Stimulated activated CD4-positive, alpha-beta T cell treated with anti-CD3 and anti-CD28 coated beads, Interleukin-4, amount 100 ng/mL, for 1 hour (primary cell): ENCODE measurements at places on chromosomes 6 and 20.

GRCh38 chr6:11672256-11672655 is 106.3 kb downstream of the ADTRP start:
- no peak for DNase-seq

DNA sequence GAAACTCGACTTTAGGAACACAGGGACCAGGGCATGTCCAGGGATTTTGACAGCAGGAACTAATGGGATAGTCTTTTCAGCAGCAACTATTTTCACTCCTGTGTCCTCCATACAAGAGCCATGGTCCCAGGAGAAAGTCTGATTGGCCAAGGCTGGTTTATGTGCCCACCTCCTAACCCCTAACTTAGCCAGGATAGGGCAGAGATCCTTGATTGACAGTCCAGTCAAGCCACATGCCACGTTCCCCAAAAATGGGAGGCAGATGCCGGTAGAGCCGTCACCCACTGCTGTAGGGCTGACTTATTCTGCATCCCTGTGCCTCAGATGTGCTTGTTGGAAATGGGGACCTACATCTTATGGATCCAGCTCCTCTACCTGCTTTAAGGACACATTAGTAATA is 22.3 kb downstream of the SLC2A10 start:
- no peak for DNase-seq

DNA sequence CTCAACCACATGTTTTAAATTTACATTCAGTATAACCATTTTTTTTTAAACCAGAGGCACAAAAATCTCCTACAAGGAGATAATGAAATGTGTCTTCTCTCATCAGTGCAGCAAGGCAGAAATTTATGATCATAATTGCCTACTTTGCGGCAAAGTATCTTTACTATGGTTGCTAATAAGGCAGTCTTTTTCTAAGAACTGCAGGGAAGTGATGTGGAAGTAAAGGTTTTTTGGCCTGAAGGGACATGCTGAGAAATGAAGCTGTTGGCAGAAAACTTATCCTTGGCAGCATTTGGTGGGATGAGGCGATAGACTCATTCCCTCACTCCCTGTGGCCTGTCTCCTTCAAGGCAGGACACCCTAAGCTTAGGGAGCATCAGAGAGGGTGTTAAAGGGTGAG is 48.7 kb downstream of the SCGN start:
- no peak for DNase-seq

- DNase-seq: no peak
Measured at GRCh38 chr6:8137529-8137939, 35.2 kb upstream of the EEF1E1 start.

GRCh38 chr20:39083761-39084160 is 121.6 kb downstream of the DHX35 start:
- DNase-seq: no peak

GRCh38 chr6:68778356-68779020 is 143.4 kb downstream of the ADGRB3 start:
- no peak for DNase-seq

DNA sequence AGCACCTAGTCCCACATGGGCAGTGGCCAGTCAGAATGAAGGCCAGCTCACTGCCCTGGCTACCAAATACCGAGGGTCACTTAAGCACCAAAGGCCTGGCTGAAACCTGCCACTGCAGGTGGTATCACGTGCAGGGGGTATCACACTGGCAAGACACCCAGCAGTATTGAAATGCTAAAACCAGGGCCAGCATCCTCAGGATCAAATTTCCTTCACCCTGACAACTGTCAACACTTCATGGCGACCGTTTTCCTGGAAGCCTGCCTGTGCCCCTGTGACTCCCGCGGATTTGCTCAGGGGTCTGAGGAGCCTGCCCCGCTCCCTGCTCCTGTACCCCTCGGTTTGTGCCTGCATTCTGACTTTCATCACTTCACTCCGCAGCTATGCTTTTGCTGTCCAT is 151.1 kb downstream of the TTLL2 start:
- DNase-seq: no peak

DNA sequence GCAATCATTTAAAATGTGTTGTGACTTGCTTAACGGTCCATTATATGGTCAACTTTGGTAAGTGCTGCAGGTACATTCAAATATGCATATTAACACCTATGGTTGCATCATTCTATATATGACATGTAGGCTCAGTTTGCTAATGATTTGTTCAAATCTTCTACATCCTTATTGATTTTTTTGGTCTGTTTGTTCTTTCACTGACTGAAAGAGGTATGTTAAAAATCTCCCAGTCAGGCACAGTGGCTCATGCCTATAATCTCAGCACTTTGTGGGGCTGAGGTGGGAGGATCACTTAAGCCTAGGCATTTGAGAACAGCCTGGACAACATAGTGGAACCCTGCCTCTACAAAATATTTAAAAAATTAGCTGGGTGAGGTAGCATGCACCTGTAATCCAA is 29.2 kb downstream of the PIGU start:
- no peak for DNase-seq

GRCh38 chr20:63656451-63656850 is 1.7 kb upstream of the RTEL1 start:
- DNase-seq: no peak

DNA sequence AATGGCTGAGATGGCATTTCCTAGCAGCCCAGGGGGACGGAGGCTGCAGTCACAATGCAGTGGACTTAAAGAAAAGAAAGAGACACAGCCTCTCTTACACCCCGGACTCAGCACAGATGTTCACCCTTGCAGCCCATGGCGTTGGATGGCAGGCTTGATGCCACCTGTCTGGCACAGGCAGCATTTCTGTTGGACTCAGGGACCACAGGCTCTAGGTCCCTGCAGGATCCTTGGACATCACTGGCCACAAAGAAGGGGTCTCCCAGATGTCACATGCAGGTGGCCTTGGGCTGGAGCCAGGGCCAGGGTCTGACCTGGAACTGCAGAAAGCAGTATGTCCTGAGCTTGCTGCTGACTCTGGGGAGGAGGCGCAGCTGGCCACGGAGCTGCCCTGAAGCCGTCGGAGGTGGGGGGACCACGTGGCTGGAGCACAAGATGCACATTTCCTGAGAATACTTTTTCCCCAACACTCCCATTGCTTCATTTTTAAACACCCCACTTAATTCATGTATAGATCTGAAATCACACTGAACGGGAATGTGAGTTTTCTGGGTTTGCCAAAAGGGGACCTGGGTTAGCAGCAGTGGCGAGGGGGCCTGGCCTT is 102.3 kb upstream of the SULF2 start:
- no peak for DNase-seq

DNA sequence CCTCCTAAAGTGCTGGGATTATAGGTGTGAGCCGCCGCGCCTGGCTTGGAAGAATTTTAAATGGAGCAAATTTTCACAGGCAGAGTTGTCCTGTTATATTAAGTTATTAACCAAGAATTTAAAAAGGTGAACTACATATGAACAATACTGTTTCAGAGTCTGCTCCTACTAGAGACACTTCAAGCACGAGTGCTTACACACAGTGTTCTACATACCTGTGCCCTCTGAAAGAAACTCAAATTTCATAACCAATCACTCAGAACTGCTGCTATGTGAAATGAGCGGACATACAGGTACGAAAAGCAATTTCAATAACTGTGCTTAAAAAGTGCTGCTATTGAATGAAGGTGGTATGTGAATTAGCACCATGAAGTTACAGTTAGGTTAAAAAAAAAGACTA is 262.0 kb downstream of the SYNE1 start:
- no peak for DNase-seq
